Chondrocyte (in vitro differentiated cells): ENCODE measurements at places on chromosomes 7 and 10. TPM values are rescaled to one million over a fixed set of nuclear protein-coding genes. Genes with fewer than 3 reads are reported as not detected.

DNA sequence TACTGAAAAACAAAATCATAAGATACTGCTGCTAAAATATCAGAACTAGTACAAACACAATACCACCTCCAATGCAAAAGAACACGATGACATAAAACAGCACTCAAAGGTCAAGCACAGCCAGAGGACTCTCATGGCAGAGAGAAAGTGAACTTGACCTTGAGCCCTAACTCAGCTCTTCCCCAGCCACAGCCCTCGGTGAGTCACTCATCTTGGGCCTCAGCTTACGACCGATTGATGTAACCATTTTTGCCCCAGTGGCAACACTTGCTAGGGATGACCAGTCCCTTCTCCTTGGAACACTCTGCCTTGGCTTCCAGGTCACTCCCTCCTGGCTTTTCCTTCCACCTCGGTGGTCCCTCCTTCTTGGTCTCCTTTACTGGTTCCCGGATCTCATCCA lies 77.8 kb downstream of the JAZF1 start:
- no peak for DNase-seq

GRCh38 chr7:27245124-27245797 lies 2.7 kb downstream of the EVX1 start:
- no peak for DNase-seq

GRCh38 chr7:43576241-43576640 lies 6.7 kb upstream of the STK17A start:
- DNase-seq: no peak

DNA sequence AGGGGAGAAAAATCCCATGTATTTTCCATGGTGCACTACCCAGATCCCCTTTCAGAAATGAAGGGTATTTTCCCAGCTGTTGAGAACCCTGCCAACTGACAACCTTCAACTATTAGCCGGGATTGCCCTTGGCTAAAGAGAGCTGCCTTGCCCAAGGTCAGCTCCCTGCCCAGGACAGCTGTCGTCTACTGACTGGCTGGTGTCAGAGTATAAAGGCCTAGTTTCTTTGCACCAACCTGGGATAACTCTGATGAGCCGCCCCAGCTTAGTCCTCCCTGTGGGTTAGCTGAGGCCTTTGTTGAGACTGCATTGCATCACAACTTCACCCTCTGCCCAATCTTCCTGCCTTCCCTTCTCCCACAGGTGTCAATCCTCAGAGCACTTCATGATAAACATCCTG lies 147.2 kb upstream of the RHEB start:
- DNase-seq: no peak

Gene NACAD
- total RNA-seq: 12.4 to 21.9 TPM (median 19.0 TPM) in 3 replicates

Gene MYH16
- not detected in 3 replicates for total RNA-seq
